ENCODE measurements at places on chromosomes 2 and 18.

DNA sequence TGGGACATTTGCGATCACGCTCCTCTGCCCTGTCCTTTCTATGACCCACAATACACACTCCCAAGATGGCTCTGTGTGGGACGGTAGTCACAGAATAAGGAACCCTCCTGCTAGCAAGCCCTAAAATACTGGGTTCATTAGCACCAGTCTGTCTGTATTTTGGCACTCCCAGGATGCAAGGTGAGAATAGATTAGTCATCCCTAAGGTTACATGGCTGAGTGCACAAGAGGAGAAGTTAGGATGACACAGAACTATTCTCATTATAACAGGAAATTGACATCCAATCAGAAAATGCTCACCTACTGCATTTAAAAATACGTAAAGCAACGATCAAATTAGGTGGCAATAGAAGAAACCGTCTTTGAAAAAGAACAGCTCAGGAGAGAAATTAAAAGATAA is 590.2 kb downstream of the EPHA4 start:
- DNase-seq = no peak

DNA sequence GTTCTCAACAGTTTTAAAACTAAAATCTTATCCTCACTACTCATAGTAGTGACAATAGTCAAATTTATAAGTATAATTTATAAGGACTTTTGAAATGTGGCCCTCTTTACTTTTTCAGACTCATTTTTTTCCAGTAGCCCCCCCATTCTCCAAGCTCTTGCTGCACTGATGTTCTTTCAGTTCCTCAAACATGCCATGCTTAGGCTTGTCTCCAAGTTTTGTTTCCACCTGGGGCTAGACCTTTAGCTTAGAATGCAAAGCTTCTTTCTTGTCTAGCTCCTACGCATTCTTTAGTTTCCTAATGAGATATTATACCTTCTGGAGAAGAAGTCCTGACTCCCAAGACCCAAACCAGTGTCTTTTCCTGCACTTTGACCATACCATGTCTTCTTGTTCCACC is 222.6 kb downstream of the NOL4 start:
- no peak for DNase-seq

GRCh38 chr2:62287899-62288880 is 92.3 kb downstream of the B3GNT2 start:
- no peak for DNase-seq

- DNase-seq = peak; percentile 51
Measured at GRCh38 chr2:112343827-112344585, 68.6 kb downstream of the ZC3H6 start.
